ENCODE measurements at places on chromosomes 13 and 19.

- no peak for DNase-seq
Observed at GRCh38 chr19:9878511-9879196, 43.5 kb downstream of the PIN1 start.

GRCh38 chr19:20167651-20168122, 673 bp downstream of the ZNF486 start:
- DNase-seq: no peak

GRCh38 chr13:109924376-109924775, 138.0 kb upstream of the IRS2 start:
- no peak for DNase-seq

DNA sequence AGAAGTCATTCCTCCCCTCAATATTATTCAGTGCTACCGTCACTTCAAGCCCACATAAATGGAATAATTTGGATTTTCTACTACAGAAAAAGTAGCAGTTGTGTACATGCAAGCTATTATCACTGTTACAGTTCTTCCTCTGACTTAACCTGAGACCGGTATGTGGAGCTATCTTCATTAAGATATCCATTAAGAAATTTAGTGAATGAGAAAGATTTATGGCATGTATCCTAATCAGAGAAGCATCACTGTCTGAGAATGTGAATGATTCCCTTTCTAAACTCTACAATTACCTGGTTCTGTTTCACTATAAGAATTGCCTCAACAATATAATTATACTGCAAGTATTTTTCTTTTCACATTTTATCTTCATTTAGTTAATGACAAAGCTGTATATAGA, 278.7 kb downstream of the KLF5 start:
- DNase-seq: no peak

DNA sequence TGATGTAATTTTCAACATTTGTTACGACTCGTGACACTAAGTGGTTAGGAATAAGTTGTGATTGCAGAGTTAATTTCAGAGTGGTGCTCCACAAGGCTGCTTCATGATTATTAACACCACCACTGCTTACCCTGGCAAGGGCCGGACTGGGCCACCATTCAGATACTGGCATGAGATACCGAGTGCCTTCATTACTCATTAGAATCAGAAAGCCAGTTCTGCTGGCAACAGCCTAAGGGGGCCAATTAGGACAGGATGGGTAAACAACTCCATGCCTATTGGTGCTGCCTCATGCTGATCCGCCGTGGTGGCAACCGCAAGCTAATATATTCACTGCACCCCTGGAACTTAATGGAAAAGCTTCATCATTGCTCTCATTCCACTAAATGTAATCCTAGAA, 575.1 kb downstream of the EFNB2 start:
- no peak for DNase-seq

DNA sequence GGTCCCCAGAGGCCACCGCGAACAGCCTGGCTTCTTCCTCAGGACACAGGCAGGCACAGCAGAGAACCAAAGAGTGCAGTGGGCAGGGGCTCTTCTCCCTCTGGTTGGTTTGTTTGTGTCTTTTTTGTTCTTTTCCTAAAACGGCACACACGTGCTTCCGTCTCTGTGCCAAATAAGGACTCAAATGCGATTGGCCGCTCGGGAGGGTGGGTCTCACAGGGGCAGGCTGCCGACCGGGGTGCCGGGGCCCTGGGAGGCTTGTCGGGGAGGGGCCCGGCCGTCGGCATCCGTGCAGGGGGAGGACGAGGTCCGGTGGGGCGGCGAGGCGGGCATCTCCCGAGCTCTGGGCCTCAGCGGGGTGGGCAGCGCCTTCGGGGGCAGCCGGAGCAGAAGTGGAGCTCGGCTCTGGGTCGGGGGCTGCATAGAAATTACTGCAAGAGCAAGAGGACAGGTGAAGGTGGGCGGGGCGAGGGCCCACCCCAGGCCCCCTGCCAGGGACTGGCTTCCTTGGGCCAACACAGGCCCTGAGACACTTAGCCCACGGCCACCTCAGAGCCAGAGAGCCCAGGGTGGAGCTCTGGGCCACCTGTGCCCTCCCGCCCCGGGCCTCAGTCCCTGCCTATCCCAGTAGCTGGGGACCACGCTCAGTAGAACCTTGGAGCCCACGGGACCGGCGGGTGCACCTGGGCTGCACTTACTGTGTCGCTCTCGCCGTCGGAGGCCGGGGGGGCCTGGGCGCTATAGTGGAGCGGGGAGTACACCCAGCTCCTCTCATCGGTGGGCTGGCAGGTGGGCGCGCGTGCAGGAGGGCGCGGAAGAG, 6.4 kb upstream of the CACTIN start:
- no peak for DNase-seq

GRCh38 chr13:113607889-113608635, 23.5 kb downstream of the TFDP1 start:
- DNase-seq: no peak

- no peak for DNase-seq
Observed at GRCh38 chr19:47081095-47081494, 32.5 kb downstream of the ZC3H4 start.

DNA sequence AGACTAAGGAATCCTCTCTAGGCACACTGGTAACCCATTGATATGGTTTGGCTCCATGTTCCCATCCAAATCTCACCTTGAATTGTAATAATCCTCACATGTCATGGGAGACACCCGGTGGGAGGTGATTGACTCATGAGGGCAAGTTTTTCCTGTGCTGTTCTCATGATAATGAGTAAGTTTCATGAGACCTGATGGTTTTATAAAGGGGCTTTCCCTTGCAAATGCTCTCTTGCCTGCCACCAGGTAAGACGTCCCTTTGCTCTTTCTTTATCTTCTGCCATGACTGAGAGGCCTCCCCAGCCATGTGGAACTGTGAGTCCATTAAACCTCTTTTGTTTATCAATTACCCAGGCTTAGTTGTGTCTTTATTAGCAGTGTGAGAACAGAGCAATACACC, 81.4 kb upstream of the GPC6 start:
- no peak for DNase-seq

GRCh38 chr19:38093587-38093986, 130.4 kb downstream of the DPF1 start:
- no peak for DNase-seq

DNA sequence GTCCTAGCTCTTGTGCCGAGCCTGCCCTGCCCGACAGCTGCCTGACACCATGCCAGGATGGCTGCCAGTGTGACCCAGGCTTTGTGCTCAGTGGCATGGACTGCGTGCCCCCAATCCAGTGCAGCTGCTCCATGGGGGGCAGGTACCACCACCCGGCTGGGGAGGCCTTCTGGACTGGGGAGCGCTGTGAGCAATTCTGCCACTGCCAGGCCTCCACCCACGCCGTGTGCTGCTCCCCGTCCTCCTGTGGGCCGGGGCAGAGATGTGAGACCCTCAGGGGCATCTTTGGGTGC, 9.4 kb upstream of the FXYD3 start:
- DNase-seq: no peak

GRCh38 chr13:76759877-76760276, 126.3 kb downstream of the KCTD12 start:
- DNase-seq: no peak

GRCh38 chr13:85521657-85522056, 277.6 kb downstream of the SLITRK6 start:
- DNase-seq: no peak

DNA sequence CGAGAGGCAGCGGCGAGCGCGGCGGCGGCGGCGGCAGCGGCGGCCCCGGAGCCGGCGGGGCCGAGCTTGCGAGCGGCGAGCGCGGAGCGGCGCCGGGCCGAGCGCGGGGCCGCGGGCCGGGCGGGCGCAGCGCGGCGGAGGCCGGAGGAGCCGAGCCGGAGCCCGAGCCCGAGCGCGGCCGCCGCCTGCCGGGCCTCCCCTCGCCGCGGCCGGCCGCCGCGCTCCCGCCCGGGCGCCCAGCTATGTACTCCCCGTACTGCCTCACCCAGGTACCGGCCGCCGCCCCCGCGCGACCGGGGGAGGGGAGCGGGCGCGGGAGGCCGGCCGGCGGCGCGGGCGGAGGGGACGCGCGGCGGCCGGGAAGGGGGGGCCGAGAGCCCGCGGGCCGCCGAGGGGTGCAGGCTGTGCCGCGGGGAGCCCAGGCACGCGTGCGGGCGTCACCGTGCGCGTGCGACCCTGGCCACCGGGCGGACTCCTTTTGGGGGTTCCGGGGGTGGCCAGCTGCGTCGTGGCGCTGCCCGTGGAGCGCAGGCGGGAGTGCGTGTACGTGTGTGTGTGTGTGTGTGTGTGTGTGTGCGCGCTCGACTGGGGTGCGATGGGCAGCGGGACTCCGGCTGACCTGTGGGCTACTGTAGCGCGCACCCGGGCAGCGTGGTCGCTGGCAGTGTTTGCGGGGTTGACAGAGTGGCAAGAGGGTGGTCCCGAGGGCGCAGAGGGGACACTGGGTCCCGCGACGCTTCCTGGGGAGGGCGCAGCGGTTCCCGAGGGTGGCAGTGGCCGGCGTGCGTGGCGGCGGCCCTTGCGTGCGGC, 526 bp downstream of the NFIX start:
- no peak for DNase-seq

DNA sequence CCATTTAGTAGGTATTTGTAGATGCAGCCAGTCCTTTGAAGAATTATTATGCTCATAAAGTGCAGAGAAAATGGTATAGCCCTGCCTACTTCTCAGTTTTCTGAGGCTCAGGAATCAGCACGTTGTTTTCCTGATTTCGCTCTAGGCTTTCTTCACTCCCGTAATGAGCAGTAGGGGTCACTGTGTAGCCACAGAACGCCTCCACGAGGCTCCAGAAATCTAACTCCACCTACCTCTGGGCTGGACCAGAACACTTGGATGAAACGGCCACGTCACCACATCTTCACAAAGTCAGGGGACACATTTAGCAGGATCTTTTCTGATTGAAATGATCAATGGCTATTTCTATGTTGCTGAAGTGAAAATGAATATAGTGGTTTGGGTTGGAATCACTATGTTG, 49.8 kb upstream of the GTF3A start:
- DNase-seq: peak; percentile 66

- DNase-seq: no peak
Observed at GRCh38 chr19:35622750-35623149, 6.1 kb upstream of the RBM42 start.

DNA sequence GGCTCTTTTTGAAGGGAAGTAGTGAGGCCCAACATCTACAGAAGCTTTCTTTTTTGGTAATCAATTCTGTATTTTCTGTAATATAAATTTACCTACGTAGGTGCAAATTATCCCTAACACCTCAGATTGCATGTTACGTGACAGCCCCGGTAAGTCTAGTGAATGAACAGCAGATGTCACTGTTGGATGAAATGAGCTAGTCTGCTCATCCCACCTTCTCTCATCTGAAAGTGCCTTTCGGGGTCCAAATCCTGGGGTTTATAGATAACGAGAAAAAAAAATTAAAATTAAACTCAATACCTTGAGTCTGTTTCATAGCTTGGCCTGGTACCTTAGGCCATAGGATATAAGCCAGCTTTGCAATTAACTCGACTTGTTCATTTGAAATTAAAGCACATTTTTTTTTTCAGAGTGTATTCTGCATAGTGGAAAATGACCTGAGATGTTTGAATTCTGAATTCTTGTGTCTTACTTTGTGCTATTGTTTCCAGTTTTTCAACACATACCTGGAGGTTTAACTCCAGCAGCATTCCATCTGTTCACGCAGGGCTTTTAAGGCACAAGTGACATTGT, 548.2 kb downstream of the GPC5 start:
- DNase-seq: peak; percentile 15

- DNase-seq: no peak
Observed at GRCh38 chr13:95447814-95448213, 104.7 kb upstream of the CLDN10 start.

DNA sequence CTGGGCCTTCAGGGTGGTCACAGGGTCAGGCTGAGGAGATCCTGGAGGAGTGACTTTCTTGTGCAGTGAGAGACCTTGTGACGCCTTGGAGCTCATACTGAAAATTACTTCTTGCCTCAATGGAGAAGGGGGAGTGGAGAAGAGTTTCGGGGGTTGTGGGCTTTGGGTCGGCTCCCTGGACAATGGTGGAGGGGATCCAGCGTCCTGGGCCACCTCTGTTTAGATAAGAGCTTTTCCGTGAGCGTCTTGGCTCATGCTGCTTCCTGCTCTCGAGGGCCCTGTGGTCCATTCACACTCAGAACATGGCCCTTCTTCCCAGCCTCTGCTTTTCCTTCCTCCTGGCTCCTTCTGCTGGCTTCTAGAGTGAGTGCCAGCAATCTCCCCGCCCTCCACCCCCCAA, 81.9 kb downstream of the FLT1 start:
- no peak for DNase-seq

- DNase-seq: no peak
Observed at GRCh38 chr19:51572908-51573307, 1.8 kb downstream of the ZNF175 start.

- peak; percentile 31 for DNase-seq
Observed at GRCh38 chr13:22848539-22849052, 332.2 kb upstream of the SGCG start.

GRCh38 chr13:66842766-66843165, 387.4 kb downstream of the PCDH9 start:
- DNase-seq: no peak

DNA sequence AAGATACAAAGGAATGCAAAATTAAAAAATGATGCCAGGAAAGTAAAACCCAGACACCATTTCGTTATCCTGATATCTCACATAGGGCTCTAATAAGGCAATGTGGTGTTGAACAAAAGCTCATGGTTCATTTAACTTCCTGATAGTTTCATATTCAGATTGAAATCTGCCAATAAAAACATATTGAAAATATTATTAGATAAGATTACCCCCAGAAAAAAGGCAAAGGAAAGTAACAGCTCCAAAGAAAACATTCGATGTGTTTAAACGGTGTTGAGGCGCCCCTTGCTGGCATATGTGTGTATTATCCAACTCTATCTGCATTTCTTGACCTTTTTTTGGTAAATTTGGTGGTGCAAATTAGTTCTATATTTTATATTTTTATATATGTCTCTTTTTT, 75.9 kb downstream of the ESD start:
- DNase-seq: peak; percentile 53

- DNase-seq: no peak
Observed at GRCh38 chr19:38321646-38322196, 2.1 kb downstream of the KCNK6 start.

DNA sequence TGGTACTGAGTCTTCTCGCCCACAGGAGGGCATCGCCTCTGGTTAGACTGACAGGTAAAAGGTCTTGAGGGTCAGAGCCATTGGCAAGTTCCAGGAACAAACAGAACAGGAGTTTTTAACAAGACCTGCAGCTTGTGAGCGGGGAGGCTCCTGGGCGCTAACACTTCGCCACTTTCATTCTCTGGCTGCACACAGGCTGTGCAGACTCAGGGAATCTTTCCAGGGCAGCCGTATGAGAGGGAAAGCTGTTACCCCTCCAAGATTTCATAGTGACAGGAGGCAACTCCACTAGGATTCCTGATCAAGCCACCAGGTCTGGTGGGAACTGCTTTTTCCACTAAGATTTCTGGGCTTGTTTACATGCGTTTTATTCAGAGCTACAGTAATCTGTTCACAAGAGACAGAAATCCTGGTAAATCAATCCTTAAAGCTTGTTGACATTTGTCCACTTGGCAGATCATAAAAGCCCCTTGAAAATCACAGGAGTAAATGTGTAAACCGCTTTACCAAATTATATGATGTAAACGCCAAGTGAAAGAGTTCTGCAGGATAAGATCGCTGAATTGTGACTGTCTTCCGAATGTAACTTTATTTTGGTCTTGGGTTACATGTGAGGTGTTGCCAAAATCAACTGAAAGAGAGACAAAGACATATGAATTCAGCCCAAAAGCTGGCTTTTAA, 190.6 kb downstream of the MZT1 start:
- DNase-seq: no peak

GRCh38 chr13:80655778-80656511, 315.0 kb upstream of the SPRY2 start:
- no peak for DNase-seq

GRCh38 chr13:95382411-95382810, 81.2 kb upstream of the ABCC4 start:
- DNase-seq: no peak

Data from nephron progenitor cell (in vitro differentiated cells).